Colonic mucosa (tissue), 4 donors: ENCODE measurements at places on chromosomes 1 and 21. TPM values are rescaled to one million over a fixed set of nuclear protein-coding genes. Genes with fewer than 3 reads are reported as not detected.

- H3K4me1 ChIP-seq, result no peaks in the 10 kb centered on the region
- H3K4me3 ChIP-seq, result no peak overlapping the region
- H3K27ac ChIP-seq, result no peak overlapping the region
- no peaks in the 10 kb centered on the region for H3K27me3 ChIP-seq
Observed at GRCh38 chr1:79375352-79375751, 368.8 kb upstream of the ADGRL4 start.

- H3K27ac ChIP-seq, result no peak overlapping the region
- H3K36me3 ChIP-seq, result no peaks in the 10 kb centered on the region
- H3K4me3 ChIP-seq, result no peak overlapping the region
- no peaks in the 10 kb centered on the region for H3K4me1 ChIP-seq
Observed at GRCh38 chr1:33157131-33157530, 24.7 kb downstream of the TRIM62 start.

DNA sequence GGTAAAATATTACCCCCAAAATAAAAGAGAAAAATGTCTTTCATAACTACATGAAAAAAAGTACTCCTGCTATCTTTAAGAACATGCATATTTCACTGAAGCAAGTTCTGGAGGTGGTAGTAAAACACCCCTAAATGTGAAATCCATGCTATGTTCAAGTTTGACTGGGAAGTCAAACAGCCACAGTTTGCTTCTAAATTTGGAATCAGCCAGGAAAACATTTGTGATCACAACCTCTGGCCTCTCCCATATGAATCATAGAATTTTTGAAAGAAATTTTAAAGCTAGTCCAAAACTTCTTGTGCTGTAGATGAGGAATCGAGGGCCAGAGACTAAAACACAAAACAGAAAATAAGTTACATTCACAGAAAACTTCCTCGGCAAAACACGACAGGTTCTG is 6.6 kb downstream of the SORT1 start:
- H3K27me3 ChIP-seq, result no peaks in the 10 kb centered on the region
- no peaks in the 10 kb centered on the region for H3K36me3 ChIP-seq
- peaks cover 5% of the 10 kb centered on the region for H3K4me1 ChIP-seq
- no peak overlapping the region for H3K4me3 ChIP-seq

The ACTL8 gene
- total RNA-seq, result 0.13 TPM
